ENCODE measurements at places on chromosomes 6 and 20.

GRCh38 chr6:19837511-19838441, 606 bp downstream of the ID4 start:
- DNase-seq, result no peak

GRCh38 chr6:72649032-72649984, 27.4 kb downstream of the KCNQ5 start:
- no peak for DNase-seq

DNA sequence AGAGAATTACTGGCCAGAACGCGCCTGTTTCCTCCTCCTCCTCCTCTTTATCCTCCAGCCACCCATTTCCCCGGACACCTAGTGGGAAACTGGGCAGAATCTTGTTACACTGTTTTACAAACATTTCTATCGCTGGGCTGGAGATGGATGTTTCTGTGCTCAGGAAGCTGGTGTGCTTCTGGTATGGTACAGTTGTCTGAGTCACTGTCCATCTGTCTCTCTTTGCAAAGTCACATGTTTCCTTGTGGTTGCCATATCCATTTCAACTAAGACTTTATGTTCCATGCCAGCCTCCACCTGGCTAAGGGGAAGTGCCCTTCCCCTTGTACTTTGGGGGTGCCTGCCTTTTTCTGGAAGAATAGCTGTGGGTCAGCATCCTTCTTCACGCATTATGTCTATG, 52.9 kb upstream of the SLC22A16 start:
- no peak for DNase-seq

GRCh38 chr6:33993091-33993490, 152.8 kb downstream of the GRM4 start:
- DNase-seq, result no peak

GRCh38 chr20:57426271-57426689, 35.1 kb downstream of the RBM38 start:
- DNase-seq, result no peak

Data from stimulated activated CD8-positive, alpha-beta memory T cell treated with anti-CD3 and anti-CD28 coated beads, Interleukin-4, amount 100 ng/mL, for 1 hour (primary cell).